Activated T-cell treated with anti-CD3 and anti-CD28 coated beads, Interleukin-2, amount 50 U/mL, for 72 hours (primary cell): ENCODE measurements at places on chromosomes 1 and 21. TPM values are rescaled to one million over a fixed set of nuclear protein-coding genes. Genes with fewer than 3 reads are reported as not detected.

DNA sequence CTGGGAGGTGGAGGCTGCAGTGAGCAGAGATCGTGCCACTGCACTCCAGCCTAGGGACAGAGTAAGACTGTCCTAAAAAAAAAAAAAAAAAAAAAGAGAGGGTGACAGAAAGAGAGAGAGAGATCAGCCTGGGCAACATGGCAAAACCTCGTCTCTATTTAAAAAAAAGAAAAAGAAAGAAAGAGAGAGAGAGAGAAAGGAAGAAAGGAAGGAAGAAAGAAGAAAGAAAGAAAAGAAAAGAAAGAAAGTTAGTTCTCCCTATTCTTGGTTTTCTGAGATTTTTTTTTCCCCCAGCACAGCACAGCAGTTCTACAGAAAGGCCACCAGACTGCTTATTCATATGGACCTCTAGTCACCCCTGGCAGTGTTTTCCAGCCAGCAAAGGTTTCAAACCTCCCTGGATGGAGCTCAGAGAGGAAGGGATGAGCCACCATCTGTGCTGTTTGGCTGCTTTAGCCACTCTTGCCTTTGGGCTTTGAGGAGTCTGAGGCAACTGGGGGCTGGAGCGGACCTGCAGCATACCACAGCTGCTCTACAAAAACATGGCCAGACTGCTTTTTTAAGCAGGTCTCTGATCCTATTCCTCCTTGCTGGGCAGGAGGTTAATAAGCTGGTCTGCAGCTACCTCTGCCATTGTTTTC lies 10.6 kb downstream of the S100A6 start:
- H3K27me3 ChIP-seq, result no peaks in the 10 kb centered on the region
- H3K36me3 ChIP-seq, result no peaks in the 10 kb centered on the region
- H3K4me3 ChIP-seq, result no peak overlapping the region
- peaks cover 10% of the 10 kb centered on the region for H3K4me1 ChIP-seq

DNA sequence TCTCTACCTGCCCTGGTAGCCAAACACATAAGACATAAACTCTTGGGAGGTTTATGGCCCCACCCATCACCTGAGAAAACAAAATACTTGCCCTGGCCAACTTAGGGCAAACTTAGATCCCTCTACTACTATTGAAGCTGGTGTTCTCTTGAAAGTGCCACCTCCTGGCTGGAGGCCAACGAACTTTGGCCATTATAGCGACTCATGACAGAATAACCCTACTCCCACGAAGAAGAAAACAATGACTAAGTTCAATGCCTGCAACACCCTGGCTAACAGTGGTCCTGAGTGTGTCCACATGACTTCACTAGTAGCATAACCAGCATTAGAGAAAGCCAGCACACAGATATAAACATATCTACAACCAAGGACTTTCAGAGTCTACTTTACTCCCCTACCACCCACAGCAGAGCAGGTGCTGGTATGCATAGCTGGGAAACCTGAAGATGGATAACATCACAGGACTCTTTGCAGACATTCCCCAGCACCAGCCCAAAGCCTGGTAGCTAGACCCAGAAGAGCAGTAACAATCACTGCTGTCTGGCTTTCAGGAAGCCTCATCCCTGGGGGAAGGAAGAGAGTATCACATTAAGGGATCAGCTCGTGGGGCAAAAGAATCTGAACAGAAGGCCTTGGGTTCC lies 81.0 kb downstream of the SLC30A10 start:
- no peak for DNase-seq
- H3K4me1 ChIP-seq, result no peaks in the 10 kb centered on the region
- H3K36me3 ChIP-seq, result peaks cover 5% of the 10 kb centered on the region
- no peaks in the 10 kb centered on the region for H3K27me3 ChIP-seq
- no peak overlapping the region for H3K4me3 ChIP-seq

GRCh38 chr1:237804516-237804915 lies 86.2 kb downstream of the ZP4 start:
- H3K27ac ChIP-seq, result no peak overlapping the region
- H3K36me3 ChIP-seq, result no peaks in the 10 kb centered on the region
- no peaks in the 10 kb centered on the region for H3K27me3 ChIP-seq
- H3K4me3 ChIP-seq, result no peak overlapping the region
- no peak for DNase-seq

The ERICH3 gene
- total RNA-seq, result not detected

The NBPF19 gene
- 28.0 TPM for total RNA-seq

DNA sequence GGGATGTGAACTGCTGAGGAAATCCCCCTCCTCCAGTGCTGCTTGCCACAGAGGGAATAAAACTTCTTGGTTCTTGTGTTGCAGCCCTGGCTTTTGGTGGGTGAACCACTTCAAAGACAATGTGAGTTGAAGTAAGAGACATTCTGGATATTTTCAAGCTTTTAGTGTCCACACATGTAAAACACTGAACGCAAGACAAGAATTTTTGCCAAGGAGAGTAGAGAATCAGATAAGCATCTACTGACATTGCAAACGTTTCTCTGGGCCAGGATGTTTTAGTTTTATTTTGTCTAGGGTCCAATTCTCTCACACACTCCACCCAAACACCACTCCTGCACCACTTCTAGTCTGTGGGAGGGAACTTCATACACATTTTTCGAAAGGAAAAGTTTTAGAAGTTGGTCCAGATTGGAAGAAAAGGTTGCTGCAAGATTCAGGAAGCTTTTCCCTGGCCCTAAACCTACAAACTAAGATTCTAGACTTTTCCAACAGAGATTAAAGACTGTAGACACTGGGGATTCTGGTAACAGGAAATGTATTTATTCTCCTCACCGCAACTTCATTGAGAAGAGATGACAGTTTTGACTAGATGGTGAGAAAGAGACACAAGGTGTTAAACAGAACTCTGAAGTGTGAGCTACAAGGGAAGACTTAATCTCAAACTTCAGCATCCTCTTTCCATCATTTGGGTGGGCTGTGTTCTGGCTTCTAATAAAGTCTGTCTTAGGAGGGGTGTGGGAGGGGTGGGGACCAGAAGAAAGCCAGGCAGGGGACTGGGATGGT lies 16.1 kb downstream of the FASLG start:
- H3K27ac ChIP-seq, result peak overlapping the region; percentile 63
- no peaks in the 10 kb centered on the region for H3K27me3 ChIP-seq
- peaks cover 3% of the 10 kb centered on the region for H3K36me3 ChIP-seq
- peak overlapping the region; percentile 50 for H3K4me3 ChIP-seq

DNA sequence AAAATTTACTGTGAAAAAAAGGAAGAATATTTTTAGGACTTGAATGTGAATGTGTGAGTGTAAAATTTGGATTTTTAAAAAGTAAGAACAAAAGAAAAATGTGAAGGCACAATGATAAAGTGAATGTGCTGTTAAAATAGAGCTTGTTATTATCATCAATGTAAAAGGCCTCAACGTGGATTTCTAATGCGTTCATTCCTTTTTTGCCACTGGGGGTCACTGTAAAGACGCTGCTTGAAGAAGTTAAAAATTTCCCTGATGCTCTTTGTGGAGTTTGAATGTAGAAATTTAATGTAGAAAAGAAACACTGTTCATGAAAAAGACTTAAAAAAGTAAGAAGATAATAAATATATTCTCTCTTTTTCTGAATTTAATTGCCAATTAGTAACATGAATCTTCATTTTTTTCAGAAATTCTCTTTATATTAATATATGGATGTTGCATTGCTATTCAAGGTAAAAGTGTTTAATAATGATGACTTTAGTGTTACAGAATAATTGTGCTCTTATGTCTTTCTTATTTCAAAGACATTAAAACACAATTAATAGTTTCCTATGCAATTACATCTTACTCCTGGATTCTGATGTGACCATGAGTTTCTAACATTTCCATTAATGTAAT lies 161.5 kb downstream of the DNM3 start:
- H3K27me3 ChIP-seq, result no peaks in the 10 kb centered on the region
- peak; percentile 28 for DNase-seq
- no peak overlapping the region for H3K4me3 ChIP-seq
- no peaks in the 10 kb centered on the region for H3K36me3 ChIP-seq
- H3K4me1 ChIP-seq, result no peaks in the 10 kb centered on the region
- H3K27ac ChIP-seq, result no peak overlapping the region

- no peaks in the 10 kb centered on the region for H3K4me1 ChIP-seq
- H3K36me3 ChIP-seq, result no peaks in the 10 kb centered on the region
- no peaks in the 10 kb centered on the region for H3K27me3 ChIP-seq
- H3K4me3 ChIP-seq, result no peak overlapping the region
These were observed 135.3 kb downstream of the ADGRL4 start for GRCh38 chr1:78871249-78871648.

- H3K27ac ChIP-seq, result peak overlapping the region; percentile 36
- no peaks in the 10 kb centered on the region for H3K27me3 ChIP-seq
- H3K36me3 ChIP-seq, result peaks cover 9% of the 10 kb centered on the region
- H3K4me1 ChIP-seq, result peaks cover 73% of the 10 kb centered on the region
- peak; percentile 32 for DNase-seq
These were observed 130.4 kb downstream of the HS2ST1 start for GRCh38 chr1:87044840-87045239.

The DISC1 gene
- 2.9 TPM for total RNA-seq

- peaks cover 6% of the 10 kb centered on the region for H3K36me3 ChIP-seq
- H3K27me3 ChIP-seq, result no peaks in the 10 kb centered on the region
- peaks cover 62% of the 10 kb centered on the region for H3K4me1 ChIP-seq
- H3K4me3 ChIP-seq, result no peak overlapping the region
- DNase-seq, result no peak
- peak overlapping the region; percentile 31 for H3K27ac ChIP-seq
These were observed 8.6 kb downstream of the RO60 start for GRCh38 chr1:193068013-193068412.

DNA sequence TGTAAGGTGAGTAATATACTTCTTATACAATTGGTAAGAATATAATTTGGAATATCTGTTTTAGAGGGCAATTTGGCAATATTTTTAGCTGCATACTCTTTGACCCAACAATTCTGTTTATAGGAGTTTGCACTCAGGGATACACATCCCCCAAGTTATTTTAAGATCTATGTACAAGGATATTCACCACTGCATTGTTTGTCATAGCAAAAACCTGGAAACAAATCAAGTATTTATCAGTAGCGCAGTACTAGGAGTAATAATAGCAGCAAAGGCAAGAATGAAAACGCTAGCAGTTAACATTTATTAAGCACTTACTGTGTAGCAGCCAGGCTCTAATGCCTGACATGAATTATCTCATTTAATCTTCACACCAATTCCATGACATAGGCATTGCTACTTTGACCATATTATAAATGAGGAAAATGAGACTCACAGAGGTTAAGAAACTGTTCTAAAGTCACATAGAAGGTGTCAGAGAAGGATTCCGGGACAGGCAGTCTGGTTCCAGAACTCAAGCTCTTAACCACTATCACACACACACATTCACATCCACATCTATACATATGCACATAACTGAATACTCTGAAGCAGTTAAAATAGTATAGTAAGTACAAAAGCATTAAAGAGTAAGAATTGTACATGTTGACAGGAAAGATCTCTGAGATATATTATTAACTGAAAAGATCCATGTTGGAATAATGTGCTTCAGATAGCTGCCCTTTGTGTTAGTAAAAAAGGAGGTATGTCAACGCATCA lies 30.6 kb downstream of the PHC2 start:
- H3K36me3 ChIP-seq, result no peaks in the 10 kb centered on the region
- H3K27me3 ChIP-seq, result no peaks in the 10 kb centered on the region
- no peak for DNase-seq
- no peak overlapping the region for H3K27ac ChIP-seq
- H3K4me3 ChIP-seq, result no peak overlapping the region

GRCh38 chr1:245622332-245623014 lies 467.7 kb downstream of the KIF26B start:
- H3K27me3 ChIP-seq, result peaks cover 16% of the 10 kb centered on the region
- DNase-seq, result no peak
- peaks cover 10% of the 10 kb centered on the region for H3K4me1 ChIP-seq
- H3K4me3 ChIP-seq, result no peak overlapping the region
- H3K27ac ChIP-seq, result no peak overlapping the region

The ABCG1 gene
- 55.5 TPM for total RNA-seq

DNA sequence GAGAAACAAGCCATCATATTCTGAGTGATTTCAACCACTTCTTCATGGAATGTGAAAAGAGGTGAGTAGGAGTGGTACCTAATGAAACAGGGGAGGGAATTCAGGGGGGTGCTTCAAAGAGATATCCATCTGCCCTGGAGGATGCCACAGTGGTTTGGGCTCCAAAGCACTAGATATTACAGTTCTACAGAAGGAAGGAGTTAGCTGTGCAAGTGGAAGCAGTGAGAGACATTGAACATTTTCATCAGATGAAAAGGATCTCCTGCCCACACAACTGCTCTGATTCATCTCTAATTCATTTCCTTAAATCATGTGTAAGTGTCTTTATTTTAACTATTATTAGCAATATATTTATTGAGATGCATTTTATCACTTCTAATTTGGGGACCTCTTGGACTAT lies 2.8 kb upstream of the RGS5 start:
- DNase-seq, result no peak
- no peaks in the 10 kb centered on the region for H3K4me1 ChIP-seq
- H3K4me3 ChIP-seq, result no peak overlapping the region
- no peaks in the 10 kb centered on the region for H3K27me3 ChIP-seq
- H3K27ac ChIP-seq, result no peak overlapping the region

- H3K36me3 ChIP-seq, result peaks cover 4% of the 10 kb centered on the region
- no peak overlapping the region for H3K4me3 ChIP-seq
- H3K27me3 ChIP-seq, result no peaks in the 10 kb centered on the region
These were observed 1.4 kb upstream of the PAFAH2 start for GRCh38 chr1:25999041-25999800.

- peaks cover 48% of the 10 kb centered on the region for H3K4me1 ChIP-seq
- DNase-seq, result no peak
- no peak overlapping the region for H3K4me3 ChIP-seq
- peaks cover 5% of the 10 kb centered on the region for H3K36me3 ChIP-seq
- peak overlapping the region; percentile 98 for H3K27ac ChIP-seq
These were observed 16.2 kb downstream of the PI4KB start for GRCh38 chr1:151311011-151311410.

The CSMD2 gene
- not detected for total RNA-seq
